ENCODE measurements at places on chromosomes 4 and X.

DNA sequence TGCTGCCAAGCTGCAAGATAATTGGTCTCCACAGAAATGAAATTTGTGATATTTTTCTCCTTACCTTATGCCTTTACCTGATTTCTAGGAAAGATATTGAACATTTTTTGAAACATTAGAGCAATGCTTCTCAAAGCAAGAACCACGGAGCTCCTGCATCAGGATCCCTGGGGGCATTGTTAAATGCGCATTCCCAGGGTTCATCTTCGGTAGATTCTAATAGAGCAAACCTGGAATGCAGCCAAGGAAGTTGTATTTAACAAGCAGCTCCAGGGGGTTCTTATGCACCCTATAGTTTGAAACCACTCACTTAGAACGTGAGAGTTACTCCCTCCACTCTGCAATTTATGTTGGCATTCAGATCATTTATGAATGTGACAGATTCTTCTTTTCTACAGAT, 126.2 kb downstream of the SLC39A8 start:
- DNase-seq = no peak

- no peak for DNase-seq
Measured at GRCh38 chr4:45358573-45359506, 632.5 kb upstream of the GNPDA2 start.

- DNase-seq = no peak
Measured at GRCh38 chrX:9665113-9665512, 100.5 kb downstream of the GPR143 start.

- no peak for DNase-seq
Measured at GRCh38 chr4:158588285-158588684, 66.6 kb downstream of the RXFP1 start.

- no peak for DNase-seq
Measured at GRCh38 chr4:119707336-119707735, 78.7 kb upstream of the PDE5A start.

DNA sequence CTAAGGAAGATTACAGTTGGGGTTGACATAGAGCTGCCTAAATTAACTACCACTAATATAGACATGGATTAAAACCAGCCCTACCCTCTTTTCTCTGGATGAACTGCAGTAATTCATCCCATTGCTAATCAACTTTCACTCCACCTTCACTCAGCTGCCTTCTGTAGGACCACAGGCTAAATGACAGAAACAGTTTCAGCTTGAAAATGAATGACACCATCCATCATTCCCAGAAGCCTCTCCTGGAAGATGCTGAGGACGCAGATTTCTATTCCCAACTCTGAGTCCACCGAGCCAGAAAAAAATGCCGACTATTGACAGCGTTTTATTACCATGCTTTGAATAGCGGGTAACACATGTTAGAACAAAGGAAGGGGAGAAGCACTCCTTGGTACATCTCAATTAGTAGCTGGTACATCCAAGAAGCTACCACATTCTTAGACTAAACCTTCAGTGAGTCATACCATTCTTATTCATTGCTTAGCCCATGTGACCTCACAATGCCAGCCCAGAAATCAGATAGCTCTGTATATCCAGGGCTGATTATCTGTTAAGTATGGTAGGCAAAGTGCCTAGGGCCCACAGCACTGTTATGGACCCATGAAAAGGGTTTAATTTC, 25.3 kb downstream of the DCX start:
- DNase-seq = no peak

GRCh38 chr4:98890702-98891455, 38.1 kb downstream of the EIF4E start:
- DNase-seq = no peak

DNA sequence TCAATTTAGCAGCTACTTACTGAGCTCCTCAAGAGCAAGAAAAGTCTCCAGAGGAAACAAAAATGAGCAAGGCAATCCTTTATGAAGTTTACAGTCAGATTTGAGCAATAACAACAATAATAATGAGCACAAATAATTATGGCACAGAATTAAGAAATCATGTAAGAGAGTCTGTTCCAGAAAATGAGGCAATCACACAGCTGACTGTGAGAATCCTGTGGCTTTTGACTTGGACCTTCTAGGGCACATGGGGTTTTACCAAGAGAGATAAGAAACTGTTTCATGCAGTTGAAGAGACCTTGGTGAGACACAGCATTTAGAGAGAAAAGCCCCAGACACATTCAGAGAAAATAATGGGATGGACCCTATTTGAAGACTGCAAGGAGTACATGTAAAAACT, 362.6 kb upstream of the MAGEB2 start:
- DNase-seq = no peak

- no peak for DNase-seq
Measured at GRCh38 chr4:13762130-13762529, 134.6 kb upstream of the BOD1L1 start.

DNA sequence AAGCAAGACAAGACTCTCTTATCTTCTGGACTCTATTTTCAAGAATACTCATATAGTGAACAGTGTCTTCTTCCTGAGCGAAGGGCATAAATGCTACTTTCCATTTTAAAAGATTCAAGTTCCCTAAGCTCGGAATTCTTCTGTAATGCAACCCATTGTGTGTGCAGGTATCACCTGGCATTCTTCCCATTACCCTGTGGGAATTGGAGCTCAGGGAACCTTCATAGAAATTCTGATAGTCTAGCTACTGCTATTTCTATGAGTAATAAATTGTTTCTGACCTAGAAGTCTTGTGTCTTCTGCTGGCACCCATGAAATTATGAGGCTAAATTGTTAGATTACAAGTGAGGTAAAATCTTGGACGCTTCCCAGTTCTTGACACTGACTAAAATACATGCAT, 324.1 kb upstream of the DIPK2B start:
- DNase-seq = no peak

DNA sequence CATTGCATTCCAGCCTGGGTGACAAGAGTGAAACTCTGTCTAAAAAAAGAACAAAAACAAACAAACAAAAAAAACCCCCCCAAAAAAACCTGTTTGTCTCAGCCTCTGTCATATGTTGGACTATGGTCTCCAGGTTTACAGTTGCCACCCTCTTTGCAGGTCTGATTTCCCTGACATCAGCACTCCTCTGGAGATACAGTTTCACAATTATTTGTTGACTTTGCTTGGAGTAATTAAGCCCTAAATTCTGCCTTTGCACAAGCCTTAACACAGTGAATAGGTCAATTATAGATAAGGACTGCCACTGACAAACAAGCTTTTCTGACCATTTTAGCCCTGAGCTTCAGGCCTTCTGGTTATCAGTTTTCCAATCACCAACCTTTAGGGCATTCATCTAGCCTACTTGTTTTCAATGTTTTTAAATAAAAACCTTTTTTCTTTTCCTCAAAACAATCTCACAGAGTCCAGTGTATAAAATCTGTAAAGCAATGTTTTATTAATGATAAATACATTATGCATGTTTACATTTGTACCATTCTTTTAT, 20.4 kb upstream of the MAPK10 start:
- DNase-seq = no peak

DNA sequence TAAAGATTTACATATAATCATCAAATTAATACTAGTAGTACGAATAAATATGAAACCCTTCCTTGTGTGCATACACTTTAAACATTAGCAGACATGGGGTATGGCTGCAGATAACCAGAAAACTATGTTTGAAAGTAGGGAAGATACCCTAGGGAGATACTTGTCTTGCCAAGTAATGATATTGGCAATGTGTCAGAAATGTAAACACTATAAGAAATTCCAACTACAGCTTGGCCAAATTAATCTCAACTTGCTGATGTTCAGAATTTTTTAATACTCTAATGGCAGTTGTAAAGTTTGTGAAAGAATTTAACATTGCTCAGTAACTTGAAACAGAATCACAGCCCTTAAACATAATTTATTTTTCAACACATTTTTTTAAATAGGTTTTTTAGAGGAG, 27.4 kb upstream of the HPGD start:
- DNase-seq = no peak

DNA sequence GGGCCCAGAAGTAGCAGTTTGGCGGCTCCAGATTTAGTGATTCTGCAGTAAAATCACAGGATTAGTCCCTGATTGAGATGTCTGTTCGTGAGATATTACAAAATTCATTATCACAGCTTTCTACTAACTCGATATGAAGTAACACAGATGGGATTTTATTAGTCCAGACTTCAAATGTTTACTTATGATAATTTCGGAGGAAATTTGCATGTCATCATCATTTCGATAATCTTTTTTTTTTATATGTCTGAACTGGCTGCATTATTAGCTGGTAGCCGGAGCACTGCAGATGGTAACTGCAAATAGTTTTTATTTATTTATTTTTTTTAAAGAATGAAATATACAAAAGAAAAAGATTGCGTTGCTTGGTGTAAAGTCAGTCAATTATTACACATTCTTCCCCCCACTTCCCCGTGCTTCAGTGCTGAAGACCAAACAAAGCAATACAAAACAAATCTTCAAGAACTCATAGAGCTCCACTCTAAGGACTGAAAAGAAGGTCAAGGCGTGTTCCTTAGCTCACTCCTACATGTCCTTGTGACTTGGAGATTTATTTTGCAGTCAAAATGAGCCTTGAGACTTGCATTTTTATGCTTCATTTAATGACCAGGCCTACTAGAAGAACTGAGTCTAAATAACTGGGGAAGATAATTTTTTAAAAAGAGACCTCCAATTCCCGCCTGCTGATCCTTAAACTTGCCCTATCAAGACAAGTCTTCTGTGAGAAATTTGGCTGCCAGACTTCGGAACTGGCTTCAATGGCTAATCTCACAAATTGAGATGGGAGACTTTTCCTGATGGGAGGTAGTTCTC, 11.7 kb upstream of the PITX2 start:
- no peak for DNase-seq

GRCh38 chr4:138330531-138330930, 88.4 kb upstream of the SLC7A11 start:
- DNase-seq = no peak

GRCh38 chr4:157023941-157024340, 52.0 kb upstream of the GLRB start:
- DNase-seq = no peak

DNA sequence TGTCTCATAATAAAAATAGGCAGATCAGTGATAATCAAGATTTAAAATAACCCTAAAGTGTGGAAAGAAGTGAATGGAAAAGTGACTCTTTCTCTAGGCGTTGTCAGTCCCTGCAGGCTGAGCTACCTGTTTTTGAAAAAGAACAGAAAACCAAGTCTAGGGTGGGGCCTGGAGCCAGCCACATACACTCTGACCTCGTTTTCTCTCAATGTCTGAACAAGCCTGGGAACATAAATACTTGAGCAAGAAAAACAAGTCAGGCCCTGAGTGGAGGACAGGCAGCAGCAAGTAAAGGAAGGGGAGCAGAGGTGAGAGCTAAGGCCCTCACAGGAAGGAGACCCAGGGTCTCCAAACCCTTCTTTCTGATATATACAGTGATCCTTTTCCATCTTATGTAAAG, 91.7 kb upstream of the HPF1 start:
- DNase-seq = no peak

DNA sequence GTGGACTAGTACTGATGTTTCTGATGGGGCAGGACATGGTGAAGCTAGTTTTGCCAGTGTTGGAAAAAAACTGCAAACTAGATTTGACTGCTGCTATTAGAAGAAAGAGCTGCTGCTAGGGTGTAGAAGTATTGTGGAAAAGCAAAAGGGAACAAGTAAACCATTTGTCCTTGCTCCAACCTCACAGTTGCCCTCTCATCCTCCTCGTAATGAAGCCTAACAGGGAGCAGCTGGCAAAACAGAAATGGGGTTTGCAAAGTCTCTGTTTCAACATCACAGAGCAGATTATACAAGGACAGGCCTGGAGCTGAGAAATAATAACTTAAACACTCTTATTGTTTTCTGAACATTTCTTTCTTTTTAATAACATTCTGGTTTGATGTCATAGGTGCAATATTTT, 346.2 kb downstream of the MAGEB5 start:
- DNase-seq = no peak

GRCh38 chrX:70808942-70809940, 99.3 kb downstream of the TEX11 start:
- no peak for DNase-seq

DNA sequence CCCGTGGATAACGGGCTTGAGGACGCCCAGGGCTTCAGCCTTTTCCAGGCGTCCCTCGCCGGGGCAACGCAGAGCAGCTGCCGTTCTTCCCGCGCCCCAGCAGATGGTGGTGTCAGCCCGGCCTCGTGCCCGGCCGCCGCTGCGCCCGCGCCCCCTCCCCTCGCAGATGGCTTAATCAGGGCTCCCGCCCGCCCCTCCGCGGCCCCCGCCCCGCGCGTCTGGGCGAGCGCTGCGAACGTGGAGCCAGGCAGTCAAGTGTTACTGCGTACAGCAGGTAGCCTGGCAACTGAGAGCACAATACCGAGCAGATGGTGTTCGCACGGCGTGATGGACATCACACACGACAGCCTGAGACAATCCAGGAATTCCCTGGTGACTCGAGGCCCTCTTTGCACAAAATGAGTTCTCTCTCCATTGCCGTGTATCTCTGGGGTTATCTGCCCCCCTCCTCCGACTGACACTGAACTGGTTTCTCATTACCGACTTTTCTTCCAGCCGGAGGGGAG, 69.3 kb downstream of the MGST2 start:
- DNase-seq = no peak

GRCh38 chrX:132692526-132692925, 203.7 kb upstream of the MBNL3 start:
- no peak for DNase-seq

DNA sequence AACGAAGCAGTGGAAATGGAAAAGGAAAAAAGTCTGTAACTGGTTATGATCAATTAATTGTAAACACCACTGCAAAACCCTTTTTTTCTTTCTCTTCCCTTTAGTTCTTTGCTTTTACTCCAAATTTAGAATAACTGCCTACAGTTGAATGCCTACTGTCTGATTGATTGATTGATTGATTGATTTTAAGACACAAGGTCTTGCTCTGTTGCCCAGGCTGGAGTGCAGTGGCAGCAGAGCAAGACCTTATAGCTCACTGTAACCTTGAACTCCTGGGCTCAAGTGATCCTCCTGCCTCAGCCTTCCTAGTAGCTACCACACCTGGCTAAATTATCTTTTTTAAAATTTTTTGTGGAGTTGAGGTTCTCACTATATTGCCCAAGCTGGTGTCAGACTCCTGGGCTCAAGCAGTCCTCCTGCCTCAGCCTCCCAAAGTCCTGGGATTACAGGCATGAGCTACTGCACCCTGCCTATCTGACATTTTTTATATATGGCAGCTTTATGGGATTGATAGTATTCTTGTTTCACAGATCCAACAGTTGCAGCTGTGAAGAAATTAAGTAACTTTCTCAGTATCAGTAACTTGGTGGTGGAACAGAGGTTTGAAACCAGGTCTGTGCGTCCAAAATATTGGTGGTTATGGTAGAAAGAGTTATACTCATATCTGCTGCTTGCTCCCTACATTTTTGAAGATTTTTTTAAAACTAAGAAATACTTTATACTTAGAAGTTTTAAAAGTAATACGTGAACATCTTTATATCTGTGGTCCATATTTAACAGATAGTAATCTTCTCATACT, 12.4 kb downstream of the UBE2K start:
- no peak for DNase-seq

DNA sequence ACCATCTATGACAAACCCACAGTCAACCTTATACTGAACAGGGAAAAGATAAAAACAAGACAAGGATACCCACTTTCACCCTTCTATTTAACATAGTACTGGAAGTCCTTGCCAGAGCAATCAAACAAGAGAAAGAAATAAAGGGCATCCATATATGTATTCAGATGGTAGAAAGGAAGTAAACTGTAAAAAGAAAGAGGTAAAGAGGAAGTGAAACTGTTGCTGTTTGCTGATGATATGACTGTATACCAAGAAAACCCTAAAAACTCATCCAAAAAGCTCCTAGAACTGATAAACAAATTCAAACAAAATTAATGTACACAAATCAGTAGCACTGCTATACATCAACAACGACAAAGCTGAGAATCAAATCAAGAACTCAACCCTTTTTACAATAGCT, 538.7 kb upstream of the PABPC4L start:
- no peak for DNase-seq

- no peak for DNase-seq
Measured at GRCh38 chr4:70041652-70042286, 8.5 kb upstream of the HTN1 start.

Data from GM12864 (cell line).